ENCODE measurements at places on chromosomes 11 and 22.

GRCh38 chr22:36467946-36468345 lies 13.5 kb downstream of the TXN2 start:
- no peak for DNase-seq

- no peak for DNase-seq
These were observed 4.1 kb downstream of the CHRM4 start for GRCh38 chr11:46387456-46387855.

- no peak for DNase-seq
These were observed 28.8 kb upstream of the CPT1A start for GRCh38 chr11:68870470-68870869.

GRCh38 chr11:122780296-122780949 lies 57.9 kb upstream of the CRTAM start:
- no peak for DNase-seq

DNA sequence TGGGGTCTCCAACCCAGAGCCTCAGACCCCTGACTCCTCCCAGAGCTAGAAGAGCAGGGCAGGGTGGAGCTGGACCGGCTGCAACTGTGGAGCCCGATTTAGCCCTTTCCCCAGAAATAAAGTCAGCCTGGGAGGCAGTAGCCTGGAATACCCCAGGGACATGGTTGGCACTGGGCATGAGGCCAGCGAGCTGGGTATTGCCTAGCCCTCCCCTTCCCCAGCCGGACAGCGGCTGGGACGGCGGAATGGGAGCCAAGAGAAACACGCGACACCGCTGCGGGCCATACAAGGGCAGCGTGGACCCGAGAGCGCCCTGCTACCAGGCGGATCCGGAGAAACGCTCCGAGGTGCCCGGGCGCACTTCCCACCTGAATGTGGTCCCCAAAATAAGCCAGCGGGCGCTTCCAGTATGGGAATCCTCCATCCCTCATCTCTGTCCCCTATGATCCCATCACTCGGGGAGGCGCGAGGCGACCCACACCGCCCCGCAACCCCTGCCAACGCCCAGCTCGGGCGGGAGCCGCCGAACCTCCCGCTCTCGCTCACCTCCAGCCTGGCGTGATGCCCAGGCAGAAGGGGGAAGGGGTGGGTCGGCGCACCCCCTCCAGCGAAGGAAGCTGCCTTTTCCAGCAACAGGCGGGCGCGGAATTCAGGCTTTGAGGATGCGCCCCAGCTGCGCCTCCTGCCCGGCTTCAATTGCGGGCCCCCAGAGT lies 758 bp downstream of the MCAM start:
- no peak for DNase-seq

- DNase-seq = no peak
These were observed at the start of gene GAL3ST3 for GRCh38 chr11:66048547-66049323. TSS of gene GAL3ST3 (minus strand) at chr11:66049161. CDS start at chr11:66045415, 3,746 bp downstream.

- DNase-seq = no peak
These were observed 292.5 kb downstream of the BRD1 start for GRCh38 chr22:49535126-49535525.
